ENCODE measurements at places on chromosomes 1 and 21.

GRCh38 chr1:218339267-218339831, 5.8 kb upstream of the TGFB2 start:
- no peak for DNase-seq

GRCh38 chr1:95537176-95537575, 303.2 kb downstream of the RWDD3 start:
- no peak for DNase-seq

DNA sequence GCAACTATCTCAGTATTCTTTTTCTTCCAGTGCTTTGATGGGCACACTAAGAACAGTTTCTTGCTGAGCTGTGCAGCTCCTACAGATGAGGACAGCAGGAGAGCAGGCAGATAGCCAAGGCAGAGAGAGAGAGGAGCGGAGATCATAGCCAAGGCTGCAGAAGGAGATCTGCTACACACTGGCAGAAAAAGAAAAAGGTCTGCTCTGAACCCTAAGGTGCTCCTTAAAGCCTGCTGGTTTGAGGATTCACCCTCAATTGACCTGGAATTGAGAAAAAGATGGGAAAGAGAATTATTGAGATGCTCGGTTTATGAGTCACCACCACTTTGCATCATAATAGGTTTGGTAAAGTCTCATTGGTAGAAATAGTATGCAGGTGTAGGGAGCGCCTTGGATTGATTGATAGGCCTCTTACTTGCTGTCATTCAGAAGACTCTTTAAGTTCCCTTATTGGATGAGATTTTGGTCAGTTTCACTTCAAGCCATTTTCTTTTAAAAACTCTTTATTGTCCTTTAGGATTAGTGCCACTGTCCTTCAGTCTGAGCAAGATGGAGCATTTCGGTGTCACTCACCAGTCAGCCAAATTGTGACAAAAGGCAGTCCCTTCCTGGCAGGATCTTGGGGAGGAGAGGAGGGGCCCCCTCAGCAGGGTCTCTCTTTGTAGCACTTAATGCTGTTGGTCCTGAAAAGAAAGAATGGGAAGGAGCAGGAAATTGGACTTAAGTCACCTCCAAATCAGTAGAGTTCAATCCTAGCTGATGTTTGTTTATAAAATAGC, 685.0 kb downstream of the ADGRL2 start:
- no peak for DNase-seq

DNA sequence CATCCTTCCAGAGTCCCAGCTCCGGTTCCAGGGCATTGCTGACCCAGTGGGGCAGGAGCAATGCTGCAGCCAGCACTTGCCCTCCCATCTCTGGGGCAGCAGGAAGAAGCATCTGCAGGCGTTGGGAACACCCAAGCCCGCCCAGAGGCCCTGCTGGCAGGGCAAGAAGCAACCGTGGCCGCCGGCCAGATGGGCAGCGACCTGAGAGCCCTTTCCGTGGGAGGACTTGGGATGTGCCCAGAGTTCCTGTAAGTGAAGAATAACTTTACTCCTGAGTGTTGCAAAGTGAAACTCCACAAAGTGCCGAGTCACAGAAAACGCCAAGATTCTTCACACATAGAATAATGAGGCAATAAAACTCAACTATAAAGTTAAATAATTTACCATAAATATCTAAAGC, 46.0 kb downstream of the GRIK3 start:
- no peak for DNase-seq

GRCh38 chr1:9892563-9893528, 17.2 kb downstream of the CTNNBIP1 start:
- DNase-seq: no peak

GRCh38 chr21:33088384-33088783, 18.4 kb downstream of the OLIG1 start:
- DNase-seq: no peak

- DNase-seq: no peak
Observed at GRCh38 chr1:63775418-63776127, 1.8 kb downstream of the ROR1 start.

- DNase-seq: no peak
Observed at GRCh38 chr1:181778640-181779260, 282.8 kb downstream of the ZNF648 start.

GRCh38 chr1:25451908-25452307, 21.2 kb downstream of the MACO1 start:
- DNase-seq: no peak

DNA sequence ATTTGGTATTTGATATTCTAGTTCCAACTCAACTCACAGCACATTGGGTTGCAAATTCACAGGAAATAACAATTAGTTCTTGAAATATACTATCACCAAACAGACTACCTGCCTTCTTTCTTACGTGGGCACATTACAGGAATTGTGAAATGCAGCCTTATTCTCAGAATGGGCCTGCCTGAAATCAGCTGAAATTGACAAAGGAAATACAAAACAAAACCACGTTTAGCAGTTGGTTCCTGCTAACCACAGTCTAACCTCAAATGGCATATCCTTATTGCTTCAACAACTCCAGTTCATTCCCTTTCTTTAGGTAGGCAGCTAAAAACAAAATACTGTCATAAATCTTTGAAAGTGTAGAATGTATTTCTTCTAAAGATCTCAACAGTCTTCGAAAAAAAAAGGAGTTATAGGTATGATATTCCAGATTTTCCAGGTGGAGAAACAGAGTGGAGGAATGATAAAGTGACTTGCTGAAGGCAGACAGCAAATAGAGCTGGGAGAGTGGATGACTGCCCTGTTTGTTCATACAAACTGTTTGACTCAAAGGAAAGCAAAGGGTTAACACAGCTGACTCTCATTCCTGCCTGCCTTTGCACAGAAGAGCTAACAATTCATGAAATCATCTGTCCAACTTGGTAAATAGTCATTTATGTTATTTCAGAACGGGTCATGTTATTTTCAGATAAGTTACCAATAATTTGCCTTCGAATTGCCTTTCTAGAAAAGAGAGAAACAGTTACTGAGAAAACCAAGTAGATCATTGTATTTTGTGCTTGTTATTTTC, 1.6 kb upstream of the GREM2 start:
- no peak for DNase-seq
